Hypothalamus (tissue), 51 donors: ENCODE measurements at places on chromosomes 3 and 15.
A peak's percentile ranks its signal among the peaks of the same experiment; 100 is the strongest.

DNA sequence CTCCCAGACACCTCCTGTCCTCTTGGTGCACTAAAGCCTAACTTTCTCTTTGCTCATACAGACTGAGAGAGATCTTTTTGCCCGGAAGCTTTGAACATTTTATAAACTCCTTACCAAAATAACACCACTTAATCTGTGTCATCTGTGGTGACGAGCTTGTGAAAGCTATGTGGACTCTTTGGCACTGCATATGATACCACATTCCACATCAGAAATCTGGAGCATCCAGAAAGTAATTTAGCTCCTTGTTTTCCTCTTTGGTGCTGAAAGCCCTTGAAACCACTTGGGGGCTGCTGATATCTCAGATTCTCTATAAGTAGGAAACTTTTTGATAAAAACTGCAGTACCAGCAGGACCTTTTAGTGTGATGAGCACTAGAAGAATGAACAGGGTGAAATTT, 128.3 kb downstream of the ALCAM start:
- DNase-seq: no peak

- DNase-seq: no peak
Measured at GRCh38 chr15:66880380-66881155, 178.5 kb downstream of the SMAD6 start.

GRCh38 chr3:126524429-126524988, 554 bp downstream of the CHST13 start:
- DNase-seq: no peak

GRCh38 chr3:108863799-108864135, 41.2 kb downstream of the TRAT1 start:
- DNase-seq: no peak

DNA sequence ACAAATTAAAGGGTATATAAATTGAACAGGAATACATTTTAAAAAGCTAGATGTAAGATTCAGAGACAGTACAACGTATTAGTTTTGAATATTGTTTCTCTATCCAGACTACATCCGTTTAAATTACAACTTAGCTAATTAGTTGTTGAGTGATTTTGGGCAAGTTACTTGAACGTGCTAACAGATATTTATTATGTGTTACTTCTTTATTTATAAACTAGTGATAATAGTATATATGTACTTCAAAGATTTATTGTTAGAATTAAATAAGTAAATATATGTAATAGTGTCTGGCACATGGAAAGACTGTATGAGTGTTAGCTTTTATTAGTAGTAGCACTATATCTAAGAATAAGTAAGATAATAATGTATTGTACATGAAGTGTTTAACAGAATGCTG, 92.0 kb upstream of the GBE1 start:
- no peak for DNase-seq

DNA sequence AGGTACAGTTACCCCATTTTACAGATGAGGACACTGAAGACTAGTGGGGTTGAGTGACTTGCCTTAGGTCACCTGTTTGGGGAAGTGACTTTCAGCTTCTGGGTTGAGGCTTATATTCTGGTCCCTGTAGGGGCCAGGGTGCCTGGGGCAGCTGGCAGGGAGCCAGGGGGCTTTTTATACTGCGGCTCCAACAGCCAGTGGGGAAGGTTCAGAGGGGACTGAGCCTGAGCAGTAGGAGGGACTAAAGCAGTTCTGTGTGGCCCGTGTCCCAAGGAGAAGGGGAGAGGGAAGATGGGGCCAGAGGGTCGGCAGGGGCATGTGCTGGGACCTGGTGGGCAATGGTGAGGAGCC, 37.7 kb downstream of the SLC6A6 start:
- no peak for DNase-seq

DNA sequence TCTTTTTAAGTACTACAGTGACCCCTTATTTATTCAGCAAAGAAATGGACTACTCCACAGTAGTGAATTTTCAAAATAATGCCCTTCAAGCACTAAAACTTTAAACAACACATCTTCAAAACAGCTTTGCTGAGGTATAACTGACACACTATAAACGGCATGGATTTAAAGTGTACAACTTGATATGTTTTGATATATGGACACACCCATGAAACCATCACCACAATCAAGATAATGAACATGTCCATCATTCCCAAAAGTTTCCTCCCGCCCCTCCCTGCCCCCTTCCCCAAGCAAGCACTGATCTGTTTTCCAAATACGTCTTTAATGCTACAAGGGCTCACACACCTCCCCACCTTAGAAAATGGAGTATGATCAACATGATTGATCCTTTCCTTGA, 1.6 kb upstream of the FURIN start:
- DNase-seq: no peak

DNA sequence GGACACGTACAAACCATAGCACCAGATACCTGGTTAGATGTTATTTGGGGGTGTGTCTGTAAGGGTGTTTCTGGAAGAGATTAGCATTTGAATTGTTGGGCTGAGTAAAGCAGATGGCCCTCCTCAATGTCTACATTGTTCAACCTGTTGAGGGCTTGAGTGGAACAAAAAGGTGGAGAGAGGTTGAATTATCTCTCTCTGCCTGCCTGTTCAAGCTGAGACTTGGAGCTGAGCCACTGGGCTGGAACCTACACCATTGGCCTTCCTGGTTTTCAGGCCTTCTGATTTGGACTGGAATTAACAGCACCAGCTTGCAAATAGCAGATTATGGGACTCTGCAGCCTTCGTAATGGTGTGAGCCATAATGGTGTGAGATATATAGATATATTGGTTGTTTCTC, 71.3 kb upstream of the CORO2B start:
- DNase-seq: no peak

DNA sequence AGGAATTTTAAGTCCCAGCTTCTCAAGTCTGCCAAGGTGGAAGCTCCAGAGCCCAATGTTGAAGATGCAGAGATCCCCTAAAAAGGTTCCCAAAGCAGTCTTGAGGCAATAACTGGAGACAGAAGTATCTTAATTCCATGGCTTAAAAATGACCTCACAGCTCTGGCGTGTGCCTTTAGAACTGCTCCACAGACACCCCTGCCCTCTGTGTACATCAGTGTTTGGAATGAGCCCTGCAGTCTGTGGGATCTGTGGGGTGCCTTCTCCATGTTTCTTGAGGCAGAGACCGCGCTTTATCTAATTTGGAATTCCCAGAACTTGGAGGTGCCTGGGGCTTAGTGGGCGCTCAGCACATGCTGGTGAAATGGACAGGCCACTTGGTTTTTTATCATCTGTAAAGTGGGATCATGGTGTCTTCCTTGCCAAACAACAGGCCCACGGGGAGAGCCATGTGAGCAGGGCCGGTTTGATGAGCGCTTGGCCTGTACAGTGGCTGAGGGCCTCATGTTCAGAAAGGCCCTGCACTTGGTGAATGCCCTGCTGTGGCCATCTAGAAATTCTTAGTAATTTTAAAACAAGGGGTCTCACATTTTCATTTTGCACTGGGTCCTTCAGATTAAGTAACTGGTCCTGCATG, 7.1 kb downstream of the ITGA11 start:
- DNase-seq: no peak

DNA sequence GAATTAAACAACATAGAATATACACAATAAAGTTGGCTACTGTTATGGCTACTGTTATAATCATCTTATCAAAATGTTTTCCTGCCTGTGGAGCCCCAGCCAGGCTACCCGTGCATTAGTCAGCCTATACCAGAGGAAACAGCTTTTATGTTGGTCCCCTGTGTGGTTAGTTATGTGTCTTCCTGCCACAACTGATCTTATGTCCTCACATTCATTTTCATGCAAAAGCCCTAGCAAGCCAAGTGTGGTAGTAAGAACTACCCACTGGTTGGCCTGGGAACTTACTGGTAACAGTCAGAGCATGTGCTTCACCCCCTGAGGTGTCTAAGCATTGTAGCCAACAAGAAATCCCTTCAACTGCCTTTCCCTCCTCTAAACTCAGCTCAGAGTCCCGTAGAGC, 21.8 kb downstream of the MGLL start:
- no peak for DNase-seq

DNA sequence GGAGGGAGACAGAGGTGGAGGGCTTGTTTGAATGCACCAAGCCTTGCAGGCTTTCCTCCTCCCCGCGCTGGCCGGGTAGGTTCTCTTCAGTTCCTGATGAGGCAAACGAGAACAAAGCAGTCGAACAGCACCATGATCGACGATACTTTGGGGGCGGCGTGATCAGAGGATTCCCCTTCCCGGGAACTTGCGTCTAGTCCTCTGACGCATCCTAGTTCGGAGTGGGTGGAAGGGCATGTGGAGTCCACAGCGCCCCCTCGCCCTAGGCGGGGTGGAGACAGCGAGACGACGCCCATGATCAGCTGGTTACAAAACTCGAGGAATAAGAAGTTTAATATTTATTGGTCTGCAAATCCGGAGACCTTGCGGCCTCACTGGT, 452 bp upstream of the SV2B start:
- peak; percentile 73 for DNase-seq

- no peak for DNase-seq
Measured at GRCh38 chr15:85071061-85071460, 89.4 kb downstream of the PDE8A start.

DNA sequence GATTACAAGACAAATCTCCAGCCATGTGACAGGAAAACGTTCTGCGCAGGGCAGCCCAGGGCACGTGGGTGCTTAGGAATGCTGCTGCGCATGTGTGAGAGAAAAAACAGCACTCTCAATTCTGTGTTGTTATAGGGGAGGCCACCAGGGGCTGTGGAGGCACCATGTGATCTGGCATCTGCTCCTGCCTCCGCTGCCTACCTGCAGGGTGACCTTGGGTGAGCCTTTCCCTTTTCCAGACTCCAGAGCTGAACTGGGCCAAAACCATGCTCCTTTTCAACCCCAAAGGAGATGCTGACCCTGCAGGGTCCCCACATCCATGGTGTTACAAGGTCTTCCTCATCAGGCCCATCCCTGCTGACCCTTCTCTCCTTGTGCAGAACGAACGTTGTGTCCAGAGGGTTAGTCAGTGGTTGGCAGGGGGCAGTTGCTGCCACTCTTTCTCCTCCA, 81.5 kb upstream of the RASGRF1 start:
- no peak for DNase-seq

GRCh38 chr3:46861605-46862368, 1.5 kb downstream of the MYL3 start:
- no peak for DNase-seq

DNA sequence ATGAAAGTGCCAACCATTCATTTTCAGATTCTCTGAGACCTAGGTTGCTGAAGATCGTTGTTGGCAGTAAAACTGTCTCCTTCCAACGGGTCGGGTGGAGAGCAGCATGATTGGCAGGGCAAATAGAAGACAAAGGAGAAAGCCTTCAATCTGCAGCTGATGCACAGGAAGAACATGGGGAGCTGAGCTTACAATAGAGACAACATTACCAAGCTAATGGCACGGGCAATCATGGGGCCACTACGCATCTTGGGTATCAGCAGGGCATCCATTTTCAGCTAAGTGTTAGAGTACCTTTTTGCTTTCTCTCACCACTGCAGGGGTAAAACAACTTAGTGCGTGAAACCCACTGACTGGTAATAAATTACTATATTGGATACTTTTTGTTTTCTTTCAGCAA, 114.8 kb downstream of the WDR72 start:
- no peak for DNase-seq

GRCh38 chr3:151770956-151771355, 37.2 kb downstream of the AADACL2 start:
- DNase-seq: no peak

GRCh38 chr3:171755656-171756055, 54.6 kb downstream of the PLD1 start:
- no peak for DNase-seq

DNA sequence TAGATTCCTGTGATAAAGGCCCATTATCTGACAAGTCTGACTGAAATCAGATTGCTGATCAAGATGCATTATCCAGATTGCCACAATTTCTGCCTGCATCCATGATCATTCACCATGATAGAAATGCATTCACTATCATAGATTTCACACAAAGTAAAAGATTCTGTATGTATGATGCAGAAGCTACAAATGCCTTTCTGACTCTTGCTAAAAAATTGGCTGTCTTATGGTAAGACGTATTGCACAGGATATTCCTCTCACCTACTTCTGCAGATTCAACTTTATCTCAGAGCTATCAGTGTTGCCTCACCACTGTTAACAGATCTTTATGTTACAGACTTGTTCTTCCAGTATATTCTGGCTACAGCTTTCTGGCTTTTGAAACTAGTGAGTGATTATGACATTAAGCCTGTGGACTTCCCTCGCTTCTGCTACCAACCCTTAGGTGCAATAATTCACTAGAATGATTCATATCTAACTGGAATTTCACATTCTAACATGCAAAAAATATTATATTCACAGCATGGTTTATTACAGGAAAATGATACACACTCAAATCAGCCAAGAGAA, 955.3 kb downstream of the EPHA3 start:
- no peak for DNase-seq

GRCh38 chr3:142976621-142977398, 13.3 kb upstream of the PAQR9 start:
- peak; percentile 67 for DNase-seq

- no peak for DNase-seq
Measured at GRCh38 chr3:15536856-15537255, 15.3 kb upstream of the COLQ start.

GRCh38 chr3:178500631-178501030, 35.6 kb upstream of the KCNMB2 start:
- no peak for DNase-seq

DNA sequence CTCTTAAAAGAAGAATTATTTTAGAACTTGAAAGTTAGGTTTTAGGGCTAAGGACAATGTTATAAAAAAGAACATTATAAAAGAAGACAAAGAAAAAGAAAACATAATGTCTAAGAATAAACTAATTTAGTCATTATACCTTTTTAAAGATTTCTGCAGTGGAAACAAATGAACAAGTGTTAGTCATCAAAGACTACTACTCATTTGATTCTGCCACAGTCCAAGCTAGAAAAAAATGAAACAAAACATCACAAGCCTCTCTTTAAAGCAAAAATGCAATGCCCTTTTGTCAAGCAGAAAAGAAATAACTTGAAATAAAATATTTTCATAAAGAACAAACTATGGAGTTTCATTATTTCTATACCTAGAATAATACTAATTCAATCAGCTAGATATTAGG, 102.0 kb downstream of the TBC1D5 start:
- no peak for DNase-seq

DNA sequence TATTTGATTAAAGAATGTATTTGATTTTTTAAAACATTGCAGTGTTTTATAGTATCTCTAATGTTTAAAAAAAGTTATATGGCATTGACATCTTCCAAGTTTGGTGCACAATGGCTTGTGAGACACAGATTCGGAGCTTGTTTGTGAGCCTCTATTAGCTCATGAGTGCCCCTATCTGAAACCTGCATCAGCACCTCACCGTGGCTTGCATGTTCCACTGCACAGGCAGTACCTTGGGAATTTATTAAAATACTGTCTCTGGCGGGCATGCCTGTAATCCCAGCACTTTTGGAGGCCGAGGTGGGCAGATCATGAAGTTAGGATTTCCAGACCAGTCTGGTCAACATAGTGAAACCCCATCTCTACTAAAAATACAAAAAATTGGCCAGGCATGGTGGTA, 6.8 kb upstream of the RTP2 start:
- no peak for DNase-seq

DNA sequence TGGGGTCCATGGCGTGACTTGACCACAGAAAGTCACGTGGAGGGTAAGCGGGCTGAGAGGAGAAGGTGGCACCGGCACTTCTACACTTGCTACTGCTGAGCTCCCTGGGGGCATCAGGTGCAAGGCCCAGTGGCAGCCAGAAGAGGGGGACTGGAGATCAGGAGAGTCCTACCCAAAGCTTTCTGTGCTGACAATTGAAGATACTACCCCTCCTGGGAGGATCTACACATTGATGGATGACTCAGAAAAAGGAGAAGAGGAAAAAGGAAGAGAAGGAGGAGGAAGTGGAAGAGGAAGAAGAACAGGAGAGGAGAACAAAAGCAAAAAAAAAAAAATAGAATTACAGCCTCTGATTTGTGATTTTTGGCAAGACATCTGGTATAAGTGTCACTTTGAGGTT, 41.2 kb downstream of the MYO5C start:
- DNase-seq: no peak
